Hypothalamus (tissue), 51 donors: ENCODE measurements at places on chromosomes 4 and X.

DNA sequence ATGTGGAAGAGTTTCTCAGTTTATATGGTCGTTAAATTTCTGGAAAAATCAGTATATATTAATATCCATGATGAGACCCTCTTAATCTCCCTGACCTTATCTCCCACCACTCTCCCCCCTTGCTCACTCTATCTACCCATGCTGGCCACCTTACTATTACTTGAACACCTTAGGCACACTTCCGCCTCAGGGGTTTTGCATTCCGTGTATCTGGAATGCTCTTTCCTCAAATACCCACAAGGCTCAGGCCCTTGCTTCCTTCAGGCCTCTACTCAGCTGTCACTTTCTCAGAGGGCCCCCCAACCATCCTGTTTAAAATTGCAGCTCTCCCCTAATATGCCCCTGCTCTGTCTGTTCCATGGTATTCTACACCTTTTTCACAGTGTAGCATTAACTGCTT lies 1.9 kb downstream of the KANTR start:
- DNase-seq: no peak

DNA sequence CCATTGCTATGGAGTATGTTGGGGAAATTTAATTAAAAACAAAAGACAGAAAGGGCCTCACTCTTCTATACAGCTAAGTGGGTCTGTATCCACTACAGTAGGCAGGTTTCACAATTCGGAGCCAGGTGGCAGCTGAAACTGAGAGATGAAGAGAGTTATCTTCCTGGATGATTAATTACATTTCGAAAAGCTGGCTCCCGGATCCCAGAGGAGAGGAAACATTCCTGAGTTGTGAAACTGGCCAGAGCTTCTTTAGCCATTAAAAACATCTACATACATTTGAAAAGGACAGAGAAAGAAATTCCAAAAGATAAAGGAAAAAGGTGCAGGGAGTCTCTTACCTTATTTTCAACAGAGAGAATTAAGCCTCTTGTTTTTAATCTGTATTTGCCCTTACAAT lies 15.5 kb upstream of the PDZD4 start:
- DNase-seq: no peak

- no peak for DNase-seq
These were observed 252.5 kb downstream of the DTHD1 start for GRCh38 chr4:36533944-36534343.

DNA sequence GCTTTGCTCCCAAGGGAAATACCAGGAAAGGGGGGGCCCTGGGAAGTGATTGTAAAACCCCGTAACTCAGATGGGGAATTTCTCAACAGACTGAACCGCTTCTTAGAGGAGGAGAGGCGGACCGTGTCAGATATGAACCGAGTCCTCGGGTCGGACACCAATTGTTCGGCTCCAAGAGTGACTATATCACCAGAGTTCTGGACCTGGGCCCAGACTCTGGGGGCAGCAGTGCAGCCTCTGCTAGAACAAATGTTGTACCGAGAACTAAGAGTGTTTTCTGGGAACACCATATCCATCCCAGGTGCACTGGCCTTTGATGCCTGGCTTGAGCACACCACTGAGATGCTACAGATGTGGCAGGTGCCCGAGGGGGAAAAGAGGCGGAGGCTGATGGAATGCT lies 1.0 kb downstream of the PNMA3 start:
- no peak for DNase-seq

GRCh38 chr4:48243887-48244286 lies 25.8 kb downstream of the TEC start:
- no peak for DNase-seq

GRCh38 chrX:47804315-47804714 lies 32.4 kb upstream of the ZNF81 start:
- no peak for DNase-seq

- no peak for DNase-seq
These were observed 863.2 kb downstream of the TRIML1 start for GRCh38 chr4:189002475-189002874.

DNA sequence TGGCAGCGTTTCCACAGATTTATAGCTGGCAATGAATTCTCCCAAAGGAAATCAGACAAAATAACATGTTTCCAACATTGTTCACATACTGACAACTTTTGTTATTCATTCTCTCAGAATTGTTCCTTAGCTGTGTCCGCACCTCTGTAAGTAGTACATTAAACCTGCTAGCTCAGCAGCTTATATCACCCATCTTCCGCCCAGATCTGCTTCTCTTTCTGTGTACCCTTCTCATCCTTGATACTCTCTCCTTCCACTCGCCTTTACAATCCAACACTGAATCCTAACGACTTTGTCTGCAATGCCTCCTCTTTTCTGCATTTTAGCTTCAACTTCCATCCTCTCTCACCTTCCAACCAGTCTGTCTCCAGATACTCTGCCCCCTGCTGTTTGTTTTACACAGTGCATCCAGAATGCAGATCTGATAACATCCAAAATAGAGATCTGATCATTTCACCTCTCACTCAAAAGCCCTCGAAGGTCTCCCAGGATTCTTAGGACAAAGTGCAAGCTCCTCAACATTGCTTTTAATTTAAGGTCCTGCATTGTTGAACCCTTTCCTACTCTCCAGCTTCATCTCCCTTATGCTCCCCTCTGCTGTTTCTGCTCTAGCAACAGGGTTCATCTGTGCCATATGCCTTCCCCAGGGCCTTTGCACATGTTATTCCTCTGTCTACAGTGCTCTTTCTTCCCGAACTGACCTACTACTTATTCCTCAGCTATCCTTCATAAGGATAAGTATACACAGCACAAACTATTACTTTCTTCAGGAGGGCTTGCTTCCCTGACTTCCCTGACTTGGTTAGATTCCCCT lies 67.3 kb upstream of the VBP1 start:
- no peak for DNase-seq

GRCh38 chr4:147312376-147313046 lies 168.4 kb upstream of the EDNRA start:
- DNase-seq: no peak

GRCh38 chrX:66602381-66602938 lies 36.4 kb downstream of the EDA2R start:
- DNase-seq: peak; percentile 0

- DNase-seq: no peak
These were observed 32.8 kb upstream of the TMPRSS11A start for GRCh38 chr4:67996127-67996526.

DNA sequence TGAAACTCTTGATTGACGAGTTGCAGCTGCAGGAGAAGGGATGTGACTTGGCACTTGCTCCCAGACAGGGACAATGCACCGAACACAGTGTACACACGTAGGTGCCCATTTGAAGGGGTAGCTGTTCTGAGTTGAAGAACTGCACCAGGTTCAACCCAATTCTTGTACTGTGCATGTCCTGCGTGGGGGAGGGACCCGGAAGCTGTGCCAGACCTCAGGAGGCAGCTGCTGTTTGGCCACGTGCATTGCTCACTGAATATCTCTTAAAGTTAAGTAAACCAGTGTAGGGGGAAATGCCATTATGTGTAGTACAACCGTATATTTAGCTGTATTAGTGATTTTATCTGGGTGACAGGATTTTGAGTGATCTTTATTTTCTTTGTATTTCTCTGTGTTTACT lies 12.0 kb upstream of the RBBP7 start:
- peak; percentile 6 for DNase-seq
